Right lobe of liver (tissue), 6 donors: ENCODE measurements at places on chromosomes 2 and 18.

GRCh38 chr2:218961651-218962570, 2.4 kb downstream of the CDK5R2 start:
- H3K27ac ChIP-seq: no peak overlapping the region
- H3K27me3 ChIP-seq: no peaks in the 10 kb centered on the region
- H3K36me3 ChIP-seq: no peaks in the 10 kb centered on the region
- no peaks in the 10 kb centered on the region for H3K4me1 ChIP-seq
- no peak overlapping the region for H3K4me3 ChIP-seq
- peak; percentile 27 for DNase-seq

- H3K4me3 ChIP-seq: no peak overlapping the region
- H3K36me3 ChIP-seq: no peaks in the 10 kb centered on the region
- no peaks in the 10 kb centered on the region for H3K27me3 ChIP-seq
- no peak for DNase-seq
These were observed 7.5 kb downstream of the LCLAT1 start for GRCh38 chr2:30454571-30454970.

DNA sequence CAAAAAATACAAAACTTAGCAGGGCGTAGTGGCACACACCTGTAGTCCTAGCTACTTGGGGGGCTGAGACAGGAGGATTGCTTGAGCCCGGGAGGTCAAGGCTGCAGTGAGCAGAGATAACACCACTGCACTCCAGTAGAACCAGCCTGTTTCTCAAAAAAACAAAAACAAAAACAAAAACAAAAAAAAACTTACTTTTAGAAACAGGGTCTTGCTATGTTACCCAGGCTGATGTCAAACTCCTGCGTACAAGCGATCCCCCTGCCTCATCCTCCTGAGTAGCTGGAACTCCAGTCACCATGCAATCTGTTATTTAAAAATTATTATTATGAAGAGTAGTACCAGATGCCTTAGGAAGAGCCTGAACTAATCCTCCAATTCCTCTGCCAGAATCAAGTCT, 35.0 kb upstream of the GLI2 start:
- no peak for DNase-seq
- no peaks in the 10 kb centered on the region for H3K36me3 ChIP-seq
- H3K4me3 ChIP-seq: no peak overlapping the region
- H3K27ac ChIP-seq: no peak overlapping the region
- H3K4me1 ChIP-seq: no peaks in the 10 kb centered on the region
- no peaks in the 10 kb centered on the region for H3K27me3 ChIP-seq

GRCh38 chr18:76371301-76372203, 123.5 kb downstream of the ZNF516 start:
- no peak for DNase-seq
- peaks cover 21% of the 10 kb centered on the region for H3K36me3 ChIP-seq
- peaks cover 2% of the 10 kb centered on the region for H3K4me1 ChIP-seq
- H3K27me3 ChIP-seq: no peaks in the 10 kb centered on the region

DNA sequence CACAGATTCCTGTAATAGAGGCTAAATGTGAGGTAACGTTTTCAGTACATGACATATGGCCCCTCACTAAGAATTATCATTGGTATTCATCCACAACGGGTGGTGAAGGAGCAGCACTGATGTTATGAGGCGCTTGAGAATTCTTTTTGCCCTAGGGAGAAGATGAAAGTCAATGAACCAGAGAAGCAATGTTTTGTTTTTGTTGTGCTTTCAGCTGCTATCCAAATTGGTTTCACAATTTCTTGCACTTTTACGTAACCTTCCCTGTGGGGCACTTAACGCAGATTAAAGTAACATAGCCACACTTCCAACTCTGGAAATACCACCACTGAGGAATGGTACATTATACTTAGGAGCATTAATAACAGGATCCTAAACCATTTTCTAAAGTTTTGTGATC, 13.3 kb upstream of the CCDC85A start:
- H3K27me3 ChIP-seq: no peaks in the 10 kb centered on the region
- no peak overlapping the region for H3K4me3 ChIP-seq
- H3K36me3 ChIP-seq: no peaks in the 10 kb centered on the region
- no peak for DNase-seq
- H3K4me1 ChIP-seq: no peaks in the 10 kb centered on the region
- H3K27ac ChIP-seq: no peak overlapping the region

GRCh38 chr18:37689841-37690240, 124.2 kb upstream of the CELF4 start:
- no peaks in the 10 kb centered on the region for H3K4me1 ChIP-seq
- no peaks in the 10 kb centered on the region for H3K36me3 ChIP-seq
- no peak overlapping the region for H3K4me3 ChIP-seq
- H3K27ac ChIP-seq: no peak overlapping the region
- no peaks in the 10 kb centered on the region for H3K27me3 ChIP-seq

DNA sequence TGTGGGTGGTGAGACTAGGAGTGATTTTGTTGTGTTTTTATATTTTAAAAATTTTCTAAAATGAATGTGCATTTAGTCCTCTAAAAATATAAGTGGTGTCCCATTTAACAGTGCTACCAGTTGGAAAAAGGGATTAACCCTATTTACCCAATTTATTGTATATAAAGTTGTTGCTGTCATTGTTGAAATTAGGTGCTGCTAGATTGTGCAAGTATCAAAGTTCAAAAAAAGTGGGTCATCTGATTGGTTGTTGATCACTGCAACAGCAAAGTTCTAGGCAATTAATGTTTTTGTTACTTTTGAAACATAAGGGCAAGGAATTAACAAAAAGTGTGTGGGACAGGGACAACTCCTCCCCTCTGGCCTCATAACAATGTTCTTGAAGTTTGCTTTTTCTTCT, 40.6 kb downstream of the ADNP2 start:
- H3K4me3 ChIP-seq: peak overlapping the region; percentile 61
- H3K4me1 ChIP-seq: peaks cover 7% of the 10 kb centered on the region
- no peak for DNase-seq
- H3K36me3 ChIP-seq: no peaks in the 10 kb centered on the region
- H3K27ac ChIP-seq: peak overlapping the region; percentile 39

DNA sequence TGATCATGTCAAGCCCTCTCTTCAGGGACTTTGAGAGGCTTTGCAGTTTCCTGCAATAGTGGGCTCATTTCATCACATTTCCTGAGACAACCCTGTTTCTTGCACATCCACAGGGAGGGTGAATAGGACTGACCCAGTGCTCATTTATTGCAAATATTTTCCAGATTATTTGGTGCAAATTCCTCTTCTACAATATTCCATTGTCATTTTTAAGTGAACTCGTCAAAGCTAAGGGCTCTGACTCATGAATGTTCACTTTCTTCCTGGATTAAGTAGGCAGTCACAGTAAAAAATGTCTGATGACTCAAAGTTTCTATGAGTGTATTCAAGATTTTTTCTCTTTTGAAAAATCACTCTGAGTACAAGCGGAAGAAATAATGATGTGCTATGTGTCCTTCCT, 225.5 kb upstream of the GALNT5 start:
- no peak for DNase-seq
- no peaks in the 10 kb centered on the region for H3K4me1 ChIP-seq
- H3K27ac ChIP-seq: no peak overlapping the region
- no peaks in the 10 kb centered on the region for H3K36me3 ChIP-seq
- H3K4me3 ChIP-seq: no peak overlapping the region
- H3K27me3 ChIP-seq: no peaks in the 10 kb centered on the region

DNA sequence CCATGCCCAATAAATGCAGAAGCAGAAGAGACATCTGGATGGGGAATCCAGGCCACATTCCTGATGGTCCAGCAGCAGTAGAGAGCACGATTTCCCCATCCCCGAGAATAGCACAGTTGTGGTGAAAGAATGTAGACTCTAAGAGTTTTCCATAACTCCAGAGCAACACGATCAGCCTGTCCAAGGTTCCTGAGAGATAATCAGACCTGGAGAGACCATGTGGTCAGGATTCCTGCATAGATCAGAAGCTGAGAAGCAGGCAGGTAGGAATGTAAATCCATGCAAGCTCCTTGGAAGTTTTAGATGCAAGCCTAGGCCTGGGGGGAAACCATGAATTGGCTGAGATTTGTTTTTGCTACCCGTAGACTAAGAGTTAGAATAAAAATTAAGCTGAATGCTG, 34.2 kb upstream of the PTPRM start:
- H3K27me3 ChIP-seq: no peaks in the 10 kb centered on the region
- no peak overlapping the region for H3K27ac ChIP-seq

GRCh38 chr18:7325126-7325430, 94.2 kb downstream of the LRRC30 start:
- H3K27me3 ChIP-seq: no peaks in the 10 kb centered on the region
- no peaks in the 10 kb centered on the region for H3K36me3 ChIP-seq
- no peak overlapping the region for H3K27ac ChIP-seq

- H3K36me3 ChIP-seq: no peaks in the 10 kb centered on the region
- H3K4me3 ChIP-seq: no peak overlapping the region
- H3K4me1 ChIP-seq: no peaks in the 10 kb centered on the region
- DNase-seq: no peak
- no peak overlapping the region for H3K27ac ChIP-seq
These were observed 32.8 kb downstream of the TACR1 start for GRCh38 chr2:75166491-75166890.

DNA sequence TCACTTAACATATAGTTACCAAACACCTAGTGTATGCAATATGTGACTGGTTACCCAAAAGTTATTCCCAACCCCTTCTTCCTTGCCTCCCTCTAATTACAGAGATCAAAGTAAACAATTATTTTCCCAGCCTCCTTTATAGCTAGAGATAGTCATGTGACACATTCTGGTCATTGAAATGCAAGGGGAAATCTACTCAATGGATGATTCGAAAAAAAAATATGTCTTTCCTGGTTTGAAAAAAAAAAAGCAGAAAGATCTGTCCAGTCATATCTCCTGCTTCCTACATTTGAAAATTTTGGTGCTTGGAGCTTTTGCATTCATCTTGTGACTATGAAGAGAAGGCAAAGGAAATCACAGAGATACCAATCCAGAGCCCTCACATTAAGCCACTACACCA, 27.6 kb upstream of the UGP2 start:
- H3K27ac ChIP-seq: no peak overlapping the region
- no peak overlapping the region for H3K4me3 ChIP-seq
- no peaks in the 10 kb centered on the region for H3K27me3 ChIP-seq

DNA sequence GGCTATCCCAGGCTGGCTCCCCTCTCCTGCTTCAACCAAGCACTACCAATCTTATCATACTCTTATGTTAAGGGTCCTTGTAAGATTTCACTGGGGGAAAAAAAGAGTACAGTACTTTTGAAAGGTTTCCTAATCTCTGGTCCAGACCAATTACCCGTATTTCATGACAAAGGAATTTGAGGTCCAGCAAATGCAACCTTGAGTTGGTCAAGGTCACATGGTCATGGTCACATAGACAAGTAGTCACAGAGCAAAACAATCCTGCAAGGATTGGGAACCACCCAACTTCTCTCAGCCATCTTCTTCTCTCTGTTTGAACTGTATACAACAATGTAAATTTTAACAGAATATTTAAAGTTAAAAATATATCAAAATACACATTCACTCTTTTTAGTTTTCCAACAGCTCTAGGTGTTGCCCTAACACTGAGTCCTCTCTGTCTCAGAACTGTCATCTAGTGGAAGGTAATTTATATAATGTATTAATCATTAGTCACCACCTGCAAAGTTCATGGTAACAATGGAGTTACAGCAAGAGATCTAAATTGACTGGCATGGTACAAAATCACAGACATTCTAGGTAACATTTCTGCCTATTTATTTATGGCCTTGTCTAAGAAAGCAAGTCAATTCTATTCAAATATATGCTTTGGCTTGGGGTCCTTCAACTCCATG, 21.5 kb downstream of the DTNB start:
- DNase-seq: no peak
- no peak overlapping the region for H3K4me3 ChIP-seq
- H3K27ac ChIP-seq: no peak overlapping the region
- no peaks in the 10 kb centered on the region for H3K36me3 ChIP-seq
- no peaks in the 10 kb centered on the region for H3K4me1 ChIP-seq

DNA sequence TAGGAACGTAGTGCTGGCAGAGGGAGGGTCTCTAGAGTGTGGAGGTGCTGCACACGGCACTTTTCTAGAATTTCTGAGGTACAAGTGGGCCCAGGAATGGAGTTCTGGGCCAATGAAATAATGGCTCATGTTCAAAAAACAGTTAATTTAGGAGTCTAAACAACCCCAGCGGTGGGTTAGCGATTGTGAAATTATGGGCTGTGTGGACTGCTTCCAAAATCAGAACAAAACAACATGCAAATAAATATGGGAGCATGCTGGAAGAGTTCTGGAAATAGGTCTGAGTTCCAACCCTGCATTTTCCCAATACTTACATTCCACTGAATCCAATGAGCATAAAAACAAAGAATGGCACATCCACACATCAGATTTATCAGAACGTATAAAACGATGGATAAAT, 317.6 kb downstream of the AFF3 start:
- no peaks in the 10 kb centered on the region for H3K27me3 ChIP-seq
- H3K27ac ChIP-seq: no peak overlapping the region
- DNase-seq: no peak
- H3K4me3 ChIP-seq: no peak overlapping the region
- no peaks in the 10 kb centered on the region for H3K4me1 ChIP-seq

DNA sequence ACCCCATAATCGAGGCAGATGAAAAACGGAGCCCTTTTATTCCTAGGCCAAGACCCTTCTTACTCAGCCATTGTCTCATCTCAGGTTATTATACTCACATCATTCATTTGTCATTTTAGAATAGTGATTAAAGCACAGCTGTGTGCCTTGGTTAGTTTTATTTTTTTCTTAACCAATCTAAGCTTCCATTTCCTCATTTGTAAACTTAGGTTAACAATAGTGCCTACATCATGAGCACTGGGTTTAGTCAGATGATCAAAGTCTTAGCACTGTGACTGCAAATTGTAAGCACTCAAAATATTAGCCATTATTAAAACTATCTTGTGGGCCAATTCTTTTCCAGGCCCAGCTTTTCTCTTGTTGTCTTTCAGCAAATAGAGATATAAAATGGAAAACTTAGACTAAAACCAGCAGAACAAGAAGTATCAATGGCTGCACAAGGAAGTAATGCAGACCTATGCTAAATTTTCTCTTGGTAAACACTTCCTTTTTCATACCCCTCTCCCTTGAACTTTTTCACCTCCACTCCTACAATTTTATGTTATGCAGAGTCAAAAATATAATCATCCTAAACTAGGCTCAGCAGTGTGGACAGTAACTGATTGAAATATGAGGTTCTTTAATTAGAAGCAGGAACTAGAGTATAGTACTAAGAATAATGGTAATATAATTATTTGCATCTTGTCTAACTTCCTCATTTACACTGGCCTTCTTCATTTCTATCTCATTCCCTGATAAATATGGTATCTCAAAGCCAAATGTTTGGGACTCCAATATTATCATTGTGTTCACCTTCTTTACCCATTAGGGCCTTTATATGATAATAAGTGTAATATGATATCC, 21.5 kb upstream of the GALNT3 start:
- H3K4me1 ChIP-seq: no peaks in the 10 kb centered on the region
- H3K4me3 ChIP-seq: no peak overlapping the region
- no peak for DNase-seq
- H3K36me3 ChIP-seq: no peaks in the 10 kb centered on the region
- H3K27me3 ChIP-seq: no peaks in the 10 kb centered on the region

GRCh38 chr2:200382874-200383273, 76.4 kb downstream of the SPATS2L start:
- no peaks in the 10 kb centered on the region for H3K4me1 ChIP-seq
- H3K36me3 ChIP-seq: no peaks in the 10 kb centered on the region
- DNase-seq: no peak

- no peaks in the 10 kb centered on the region for H3K36me3 ChIP-seq
- no peak overlapping the region for H3K27ac ChIP-seq
- H3K4me1 ChIP-seq: no peaks in the 10 kb centered on the region
These were observed 25.4 kb upstream of the CNTNAP5 start for GRCh38 chr2:123999681-124000080.

GRCh38 chr2:11691076-11691660, 21.2 kb upstream of the NTSR2 start:
- H3K27me3 ChIP-seq: no peaks in the 10 kb centered on the region
- no peaks in the 10 kb centered on the region for H3K36me3 ChIP-seq
- H3K4me3 ChIP-seq: no peak overlapping the region
- H3K4me1 ChIP-seq: no peaks in the 10 kb centered on the region
- no peak overlapping the region for H3K27ac ChIP-seq
- DNase-seq: no peak
